Ecto neural progenitor cell (in vitro differentiated cells): ENCODE measurements at places on chromosomes 16 and 17.

DNA sequence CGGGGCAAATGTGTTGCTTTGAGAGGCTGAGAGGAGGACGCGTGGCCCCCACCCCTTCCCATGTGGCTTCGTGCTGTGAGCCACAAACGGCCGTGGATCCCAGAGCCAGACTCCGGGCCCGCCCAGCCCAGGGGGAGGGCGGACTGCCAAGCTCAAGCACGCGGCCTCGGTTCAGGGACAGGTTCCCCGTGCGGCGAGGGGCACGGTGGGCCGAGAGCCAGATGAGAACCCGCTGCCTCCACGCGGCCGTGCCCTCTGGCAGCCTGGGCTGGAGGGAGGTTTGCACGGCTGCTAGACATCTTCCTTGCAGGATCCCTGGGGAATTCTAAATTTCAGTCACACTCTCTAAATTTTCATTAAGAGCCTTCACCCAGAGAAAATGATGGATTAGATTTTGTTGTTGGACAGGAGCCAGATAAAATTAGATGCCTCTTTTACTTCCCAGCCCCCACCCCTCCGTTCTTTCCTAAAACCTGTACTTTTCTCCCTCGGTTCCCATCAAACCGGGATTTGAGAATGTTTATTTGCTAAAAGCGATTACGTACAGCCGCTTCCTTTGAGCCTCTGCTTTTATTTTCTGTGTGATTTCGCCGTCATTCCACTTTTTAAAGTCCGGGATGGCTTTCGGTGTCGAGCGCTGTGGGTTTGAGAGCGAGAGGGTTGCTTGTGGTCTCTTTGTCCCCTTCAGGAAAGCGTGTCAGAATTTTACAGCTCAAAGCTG lies 25.0 kb upstream of the GNG13 start:
- DNase-seq, result no peak

- DNase-seq, result peak; percentile 65
Observed at GRCh38 chr17:42698736-42699414, 16.5 kb downstream of the CNTNAP1 start.

- DNase-seq, result no peak
Observed at GRCh38 chr16:17018585-17018939, 452.2 kb downstream of the XYLT1 start.

DNA sequence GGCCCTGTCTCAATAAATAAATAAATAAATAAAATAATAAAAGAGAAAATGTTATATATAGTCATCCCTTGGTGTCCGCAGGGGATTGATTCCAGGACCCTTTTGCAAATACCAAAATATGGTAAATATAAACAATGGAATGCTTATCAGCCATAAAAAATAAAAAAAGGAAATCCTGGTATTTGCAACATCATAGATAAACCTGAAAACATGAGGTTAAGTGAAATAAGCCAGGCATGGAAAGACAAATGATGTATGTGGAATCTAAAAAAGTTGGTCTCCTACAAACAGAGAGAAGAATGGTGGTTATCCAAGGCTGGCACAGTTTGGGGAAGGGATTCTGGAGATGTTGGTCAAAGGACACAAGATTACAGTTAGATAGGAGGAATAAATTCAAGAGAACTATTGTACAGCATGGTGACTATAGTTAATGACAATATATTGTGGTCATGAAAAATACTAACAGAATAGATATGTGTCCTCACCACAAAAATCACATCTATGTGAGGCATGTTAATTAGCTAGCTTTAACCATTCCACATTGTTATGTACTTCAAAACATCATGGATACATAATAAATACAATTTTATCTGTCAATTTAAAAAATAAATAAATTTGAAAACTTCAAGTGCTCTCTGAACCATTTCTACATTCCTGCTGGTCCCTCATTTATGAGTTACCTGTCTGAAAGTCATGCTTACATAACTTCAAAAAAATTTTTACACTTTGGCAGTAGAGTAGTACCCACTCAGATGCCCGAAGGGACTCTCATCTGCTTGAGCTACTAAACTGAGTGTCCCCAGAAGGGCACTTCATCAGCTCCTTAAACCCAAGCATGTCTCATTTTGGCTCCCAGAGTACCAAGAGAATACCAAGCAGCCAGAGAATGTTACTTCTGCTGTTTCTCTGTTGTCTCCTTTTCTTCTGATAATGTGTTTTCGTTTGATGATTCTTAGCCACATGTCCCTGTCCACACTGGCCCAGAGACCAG lies 26.6 kb downstream of the N4BP1 start:
- no peak for DNase-seq

GRCh38 chr17:16269658-16270057 lies 52.6 kb downstream of the PIGL start:
- no peak for DNase-seq
